Posterior vena cava (tissue), 2 donors: ENCODE measurements at places on chromosomes 4 and X. TPM values are rescaled to one million over a fixed set of nuclear protein-coding genes. Genes with fewer than 3 reads are reported as not detected.

ERCC6L gene
- 0.14 TPM for total RNA-seq

PAGE2 gene
- total RNA-seq, result not detected

CLGN gene
- 0.74 TPM for total RNA-seq

NPY5R gene
- total RNA-seq, result 7.4 TPM

CENPVL2 gene
- not detected for total RNA-seq

DNA sequence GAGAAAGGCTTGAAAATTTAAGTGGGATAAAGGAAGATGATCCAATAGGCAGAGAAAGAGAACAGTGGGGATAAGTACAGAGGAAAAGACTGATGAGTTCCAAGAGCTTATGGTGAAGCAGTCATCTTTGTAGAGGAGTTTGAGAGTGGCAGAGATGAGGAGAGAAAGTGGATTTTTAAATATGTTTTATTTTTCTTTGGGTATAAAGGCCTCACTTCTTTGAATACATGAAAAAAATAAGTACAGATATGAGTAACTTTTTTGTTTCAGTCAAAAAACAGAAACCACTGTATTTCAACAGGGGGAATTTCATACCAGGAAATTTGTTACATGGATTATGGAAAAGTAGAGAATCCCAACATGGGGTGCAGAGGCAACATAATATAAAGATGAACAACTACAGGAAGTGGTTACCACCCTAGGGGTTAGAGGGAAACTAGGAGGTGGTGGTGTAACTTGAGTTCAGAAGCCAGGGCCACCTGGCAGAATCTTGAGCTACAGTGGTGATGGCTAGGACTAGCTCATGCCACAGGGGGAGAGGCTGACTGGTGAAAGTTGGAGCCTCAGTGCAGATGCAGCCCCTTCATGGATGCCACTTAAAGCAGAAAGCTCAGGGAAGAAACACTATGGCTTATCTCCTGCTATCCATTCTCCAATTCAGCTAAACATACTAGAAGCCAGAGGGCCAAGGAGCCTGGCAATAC lies 3.4 kb upstream of the CYBB start:
- no peak for DNase-seq

DNA sequence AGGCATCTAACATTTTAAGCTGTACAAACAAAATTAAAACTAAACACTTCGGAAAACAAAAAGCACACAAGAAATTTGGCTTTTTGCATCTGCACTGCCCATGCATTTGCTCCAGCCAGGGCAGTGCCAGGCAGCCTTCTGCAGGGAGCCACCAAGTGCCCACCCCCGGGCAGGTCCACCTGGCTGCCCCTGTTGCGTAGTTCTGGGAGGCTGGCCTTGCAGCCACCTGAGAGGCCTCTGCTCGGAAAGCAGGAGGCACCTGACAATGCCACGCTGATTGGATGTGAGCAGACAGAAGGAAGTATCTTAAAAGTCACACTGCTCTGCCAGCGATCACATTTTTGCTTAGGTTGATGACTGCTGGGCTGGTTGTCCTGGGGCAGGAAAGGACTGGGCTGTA lies 3.5 kb downstream of the TMEM271 start:
- no peak for DNase-seq
